ENCODE measurements at places on chromosomes 7 and 10. TPM values are rescaled to one million over a fixed set of nuclear protein-coding genes. Genes with fewer than 3 reads are reported as not detected.

DNA sequence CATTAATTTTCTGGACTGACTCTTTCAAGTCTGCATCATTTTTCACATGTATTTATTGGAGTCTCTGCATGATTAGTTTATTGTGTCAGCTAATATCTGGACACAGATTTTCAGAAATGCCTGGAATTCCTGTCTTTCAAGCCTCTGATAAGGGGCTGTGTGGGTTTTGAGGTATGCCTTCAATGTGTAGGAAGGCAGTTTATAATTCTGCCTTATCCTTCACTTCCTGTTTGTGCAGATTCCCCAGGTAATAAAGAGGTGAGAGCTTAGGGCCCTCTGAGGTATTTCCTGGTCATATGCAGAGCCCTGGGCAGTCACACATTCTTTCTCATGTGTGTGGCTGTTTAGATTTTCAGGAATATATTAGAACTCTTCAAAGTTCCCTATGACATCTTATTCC lies 79.4 kb upstream of the PRKCQ start:
- no peak for DNase-seq

GRCh38 chr10:71031026-71031425 lies 142.7 kb upstream of the PCBD1 start:
- no peak for DNase-seq

DNA sequence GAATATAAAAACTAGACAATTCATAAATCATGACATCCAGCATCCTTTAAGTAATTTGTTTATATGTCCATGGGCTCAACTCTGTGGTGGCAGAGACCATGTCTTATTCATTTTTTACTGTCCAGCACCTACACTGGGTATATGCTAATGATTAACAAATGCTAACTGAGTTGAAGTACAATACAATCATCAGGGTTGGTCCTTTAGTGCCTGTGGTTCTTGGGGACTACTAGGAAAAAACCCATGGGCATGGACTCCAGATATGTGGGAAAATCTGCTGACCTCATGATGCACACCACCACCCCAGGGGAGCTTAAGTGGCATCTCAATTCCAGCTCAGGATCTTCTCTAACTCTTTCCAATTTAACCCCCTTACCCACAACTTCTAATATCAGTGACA lies 85.3 kb upstream of the YAE1 start:
- no peak for DNase-seq

GRCh38 chr7:131945957-131946544 lies 389.6 kb upstream of the PODXL start:
- no peak for DNase-seq

- no peak for DNase-seq
These were observed 109.8 kb downstream of the GRID1 start for GRCh38 chr10:86256690-86257315.

- no peak for DNase-seq
These were observed 334.1 kb downstream of the GLRX3 start for GRCh38 chr10:130470286-130470685.

Gene C10orf62
- not detected for total RNA-seq

Gene TBXAS1
- total RNA-seq: not detected

Gene DPP6
- not detected for total RNA-seq

Gene TACC2
- total RNA-seq: 5.8 TPM

Gene ITIH5
- total RNA-seq: not detected

Gene FIGNL1
- 20.2 TPM for total RNA-seq

All from GM23248 (cell line).